Thoracic aorta (tissue), 2 donors: ENCODE measurements at places on chromosomes 4 and X.

- DNase-seq, result no peak
Measured at GRCh38 chr4:74085669-74086068, 13.3 kb downstream of the CXCL2 start.

DNA sequence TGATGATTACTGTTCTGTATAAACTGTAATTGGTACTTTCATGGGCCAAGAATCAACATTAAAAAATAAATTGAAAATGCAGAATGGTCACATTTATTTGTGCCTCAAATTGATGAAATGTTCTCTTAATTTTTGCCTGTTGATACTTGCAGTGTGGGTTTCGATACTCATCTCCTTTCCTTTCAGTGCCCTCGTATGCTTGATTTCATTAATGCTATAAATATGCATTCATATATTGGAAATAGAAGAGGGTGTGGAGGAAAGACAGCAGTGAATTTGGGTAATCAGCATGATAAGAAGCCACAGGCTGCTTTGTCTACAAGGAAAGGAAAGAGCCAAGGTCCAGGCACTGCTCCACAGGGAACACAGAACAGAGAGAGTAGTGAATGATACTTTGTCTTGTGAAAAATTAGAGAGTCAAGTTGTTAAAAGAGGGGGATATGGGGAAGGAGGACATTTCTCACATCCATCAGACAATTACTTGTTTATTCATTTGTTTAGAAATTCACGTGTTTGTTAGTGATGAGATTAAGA is 1.0 kb upstream of the DDX60 start:
- DNase-seq, result no peak

DNA sequence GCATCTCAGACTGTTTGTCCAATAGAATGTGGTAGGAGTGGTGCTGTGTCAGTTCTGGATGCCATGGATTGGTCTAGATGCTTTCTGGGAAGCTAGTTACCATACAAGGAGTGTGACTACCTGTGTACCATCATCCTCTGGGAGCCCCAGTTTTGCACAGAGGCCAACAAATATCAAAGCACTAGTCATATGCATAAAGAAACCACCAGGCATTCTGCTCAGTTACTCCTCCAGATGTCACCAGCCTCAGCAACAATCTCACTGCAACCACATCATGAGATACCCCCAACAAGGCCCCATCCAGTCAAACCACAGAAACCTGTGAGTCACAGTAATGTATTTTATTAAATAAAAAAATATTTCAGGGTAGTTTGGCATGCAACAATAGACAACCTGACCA is 435.8 kb upstream of the CPEB2 start:
- no peak for DNase-seq

DNA sequence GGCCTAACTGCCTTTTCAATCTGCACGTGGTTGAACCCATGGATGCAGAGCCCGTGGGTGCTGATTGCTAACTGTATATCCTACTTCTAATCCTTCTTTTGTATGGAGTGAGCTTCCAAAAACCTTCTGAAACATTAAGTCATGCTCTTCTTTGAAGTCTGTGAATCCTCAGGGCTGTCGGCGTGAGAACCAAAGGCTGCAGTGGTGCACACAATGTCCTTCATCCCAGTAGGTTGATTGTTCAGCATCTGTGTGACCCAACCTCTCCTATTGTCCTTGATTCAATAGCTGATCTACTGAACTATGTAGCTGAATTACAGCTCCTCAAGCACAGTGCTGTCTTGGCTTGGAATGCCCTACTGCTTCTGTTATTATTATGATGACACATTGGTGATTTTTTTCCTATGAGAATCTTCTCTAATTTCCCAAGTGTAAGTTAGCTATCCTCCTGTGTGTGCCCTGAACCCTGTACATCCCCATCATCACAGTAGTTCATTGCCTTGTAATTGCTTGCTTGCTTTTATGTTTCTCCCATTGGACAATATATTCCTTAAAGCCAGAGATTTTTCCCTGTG is 294.6 kb downstream of the TRIML1 start:
- DNase-seq, result no peak

- no peak for DNase-seq
Measured at GRCh38 chr4:39353478-39354253, 12.5 kb downstream of the RFC1 start.

- no peak for DNase-seq
Measured at GRCh38 chr4:145339075-145339725, 142.5 kb upstream of the SMAD1 start.

- no peak for DNase-seq
Measured at GRCh38 chr4:165385126-165385525, 6.3 kb downstream of the CPE start.

GRCh38 chr4:153010146-153010545 is 74.0 kb downstream of the FHDC1 start:
- no peak for DNase-seq

DNA sequence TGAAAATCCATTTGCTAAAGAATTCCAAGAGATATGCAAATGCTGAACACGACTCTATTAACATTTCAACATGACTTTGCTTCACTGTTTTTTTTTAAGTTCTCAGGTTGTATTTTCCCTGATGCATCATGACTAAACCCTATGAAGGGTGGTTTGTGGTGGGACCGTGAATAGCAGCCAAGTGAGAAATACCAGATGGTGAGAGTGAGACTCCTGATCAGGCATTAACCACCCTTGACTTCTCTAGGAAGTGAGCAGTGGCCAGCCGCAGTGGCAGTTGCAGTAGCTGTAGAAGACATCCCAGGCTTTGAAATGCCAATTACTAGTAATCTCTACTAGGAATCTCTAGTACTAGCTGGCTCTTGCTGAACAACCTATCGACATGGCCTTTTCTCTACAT is 383.4 kb downstream of the FAM133A start:
- no peak for DNase-seq

GRCh38 chr4:22483551-22483981 is 32.3 kb downstream of the ADGRA3 start:
- no peak for DNase-seq

DNA sequence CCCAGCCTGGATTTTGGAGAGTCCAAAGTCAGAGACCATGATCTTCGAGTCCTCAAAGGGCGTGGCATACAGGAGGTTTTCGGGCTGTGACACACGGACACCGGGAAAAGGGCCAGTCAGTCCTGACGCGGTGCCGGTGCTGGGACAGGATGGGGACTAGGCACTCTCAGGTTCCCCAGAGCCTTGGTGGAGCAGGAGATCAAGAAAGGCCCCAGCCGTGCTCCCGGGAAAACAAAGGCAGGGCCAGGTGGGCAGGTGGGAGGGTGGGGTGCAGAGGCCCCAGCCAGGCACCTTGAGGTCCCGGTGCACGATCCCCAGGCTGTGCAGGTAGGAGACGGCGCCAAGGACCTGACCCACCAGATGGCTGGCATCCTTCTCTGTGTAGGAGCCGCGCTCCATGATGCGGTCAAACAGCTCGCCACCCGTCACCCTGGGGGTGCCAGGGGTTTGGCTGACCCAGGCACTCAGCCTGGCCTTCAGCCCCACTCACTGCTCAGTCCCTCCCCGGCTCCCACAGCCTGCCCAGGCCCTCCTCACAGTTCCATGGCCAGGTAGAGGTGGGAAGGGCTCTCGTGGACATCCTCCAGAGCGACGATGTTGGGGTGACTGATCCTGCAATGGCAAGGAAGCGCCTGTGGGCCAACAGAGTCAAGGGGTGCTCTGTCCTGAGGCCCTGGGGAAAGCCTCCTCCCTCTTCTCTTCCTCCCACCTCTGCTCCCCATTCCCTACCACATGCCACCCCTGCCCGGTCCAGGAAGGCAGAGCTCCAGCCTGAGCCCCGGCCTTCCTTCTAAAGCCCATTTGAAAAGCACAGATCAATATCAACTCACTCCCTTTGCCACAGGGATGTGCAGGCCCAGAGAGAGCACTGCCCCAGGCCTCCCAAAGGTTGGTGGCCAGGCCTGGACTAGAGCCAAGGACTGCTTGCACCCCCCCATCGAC is 1.8 kb downstream of the PNCK start:
- DNase-seq, result no peak

DNA sequence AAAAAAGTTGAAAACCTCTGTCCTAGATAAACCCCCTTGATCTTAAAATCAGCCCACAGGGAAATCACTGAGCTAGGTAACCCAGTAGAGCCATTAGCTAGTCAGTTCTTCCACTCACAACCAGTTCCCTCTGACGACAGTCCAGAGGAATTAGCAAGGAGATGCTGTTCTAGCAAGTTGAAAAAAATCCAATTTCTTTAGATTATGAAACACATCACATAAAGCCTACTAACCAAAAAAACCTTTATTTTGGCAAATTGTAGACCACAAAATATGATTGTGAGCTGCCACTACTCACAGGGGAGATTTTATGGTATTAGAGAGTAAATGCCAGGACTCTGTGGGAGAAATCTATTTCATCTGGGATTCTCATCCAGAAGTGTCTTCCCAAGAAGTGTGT is 22.6 kb downstream of the ADAMTS3 start:
- no peak for DNase-seq

- DNase-seq, result no peak
Measured at GRCh38 chr4:40808926-40809457, 59.2 kb downstream of the NSUN7 start.

- no peak for DNase-seq
Measured at GRCh38 chr4:169438057-169438480, 167.3 kb upstream of the SH3RF1 start.

DNA sequence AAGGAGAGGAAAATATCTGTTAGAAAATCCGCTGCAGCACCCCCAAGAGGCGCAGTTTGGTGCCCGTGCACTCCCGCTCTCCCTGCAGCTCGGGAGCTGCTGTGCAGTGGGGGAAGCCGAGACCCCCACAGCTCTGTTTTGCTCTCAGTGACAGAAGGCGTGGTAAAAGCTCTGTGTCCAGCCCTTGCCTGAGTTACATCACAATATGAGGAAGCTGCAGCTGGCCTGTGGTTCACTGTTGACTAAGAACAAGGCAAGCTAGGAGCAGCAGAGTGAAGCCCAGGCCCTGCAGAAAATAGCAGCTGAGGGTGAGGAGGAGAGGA is 88.5 kb upstream of the ADRA2C start:
- no peak for DNase-seq

DNA sequence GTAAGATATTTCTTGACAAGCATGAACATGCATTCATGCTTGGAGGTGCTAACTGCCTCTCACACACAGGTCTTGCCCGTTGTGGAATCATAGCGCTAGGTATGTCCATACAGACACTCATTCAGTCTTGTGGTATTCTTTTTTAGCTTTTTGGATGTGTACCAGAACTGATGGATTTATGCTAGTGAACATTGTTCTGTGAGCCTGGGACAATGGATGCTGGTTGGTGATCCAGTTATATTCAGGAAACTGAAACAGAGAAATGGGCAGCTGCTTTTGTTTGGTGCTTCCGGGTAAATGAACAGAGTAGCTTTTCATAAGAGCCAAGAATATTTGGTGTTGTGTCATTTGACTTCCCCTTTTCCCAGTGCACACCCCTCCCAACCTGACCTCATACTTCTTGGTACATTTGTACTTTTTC is 78.9 kb upstream of the SLC4A4 start:
- DNase-seq, result no peak

GRCh38 chr4:48913346-48913745 is 6.8 kb upstream of the OCIAD2 start:
- no peak for DNase-seq

GRCh38 chrX:65695849-65696449 is 28.5 kb downstream of the MSN start:
- DNase-seq, result no peak

- DNase-seq, result no peak
Measured at GRCh38 chrX:136620780-136621179, 27.2 kb upstream of the CD40LG start.

DNA sequence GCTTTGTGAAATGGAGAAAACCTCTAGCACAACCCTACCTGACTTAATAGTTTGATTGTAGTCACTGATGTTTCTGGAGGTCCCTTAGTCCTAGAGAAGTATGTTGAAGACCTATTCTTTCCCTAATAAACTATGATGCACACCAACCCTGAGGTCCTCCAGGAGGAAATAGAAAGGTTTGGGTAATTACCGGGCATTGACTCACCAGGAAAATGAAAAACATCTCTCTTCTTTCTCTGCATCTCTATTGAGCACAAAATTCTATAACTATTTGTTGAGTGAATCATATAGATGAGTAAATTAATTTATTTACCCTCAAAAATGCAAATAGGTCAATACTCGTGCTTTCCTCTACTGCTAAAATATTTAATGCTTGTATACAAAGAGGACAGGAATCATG is 582.4 kb upstream of the FAM241A start:
- no peak for DNase-seq

DNA sequence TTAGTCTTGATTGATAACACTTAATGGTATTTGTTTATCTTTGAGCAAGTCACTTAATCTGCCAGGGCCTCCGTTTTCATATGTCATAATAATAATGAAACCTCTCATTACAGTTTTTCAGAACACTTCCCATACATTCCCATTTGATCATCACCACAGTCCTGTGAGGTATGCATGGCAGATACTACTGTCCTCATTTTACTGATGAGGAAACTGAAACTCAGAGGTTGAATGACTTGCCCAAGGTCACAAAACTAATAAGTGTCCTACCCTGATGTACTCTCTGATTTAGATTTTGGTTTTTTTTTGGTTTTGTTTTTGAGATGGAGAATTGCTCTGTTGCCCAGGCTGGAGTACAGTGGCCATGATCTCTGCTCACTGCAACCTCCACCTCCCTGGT is 25.7 kb downstream of the ZFX start:
- DNase-seq, result no peak

GRCh38 chr4:72432282-72432681 is 136.7 kb downstream of the ADAMTS3 start:
- no peak for DNase-seq

DNA sequence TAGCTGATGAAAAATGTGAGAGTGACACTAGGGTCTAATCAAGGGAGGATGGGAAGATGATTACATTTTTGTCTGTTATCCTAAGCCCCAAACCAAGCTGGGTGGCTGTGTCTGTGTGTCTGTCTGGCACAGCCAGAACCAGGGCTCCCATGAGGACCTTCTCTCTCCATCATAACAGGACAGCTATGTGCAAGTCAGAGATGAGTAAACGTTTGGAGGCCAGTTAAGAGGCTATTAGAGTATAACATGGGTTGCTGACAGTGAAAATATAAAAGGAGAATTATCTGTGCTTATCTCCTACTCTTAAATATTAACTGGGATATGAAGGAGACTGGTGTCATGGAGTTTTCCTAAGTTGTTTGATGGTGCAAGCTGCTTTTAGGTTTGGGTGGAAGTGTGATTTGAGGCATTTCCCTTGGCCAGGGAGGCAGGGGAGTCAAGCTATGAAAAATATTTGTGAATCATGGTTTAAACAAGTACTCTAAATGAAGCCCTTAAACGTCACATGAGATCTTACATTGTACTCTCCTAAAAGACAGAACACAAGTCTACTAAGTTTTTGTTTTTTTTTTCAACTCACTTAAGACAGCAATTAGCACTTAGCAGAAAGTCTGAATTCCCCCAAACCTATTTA is 156.2 kb downstream of the ENOX2 start:
- no peak for DNase-seq

- DNase-seq, result no peak
Measured at GRCh38 chr4:36758312-36759178, 477.1 kb downstream of the DTHD1 start.

DNA sequence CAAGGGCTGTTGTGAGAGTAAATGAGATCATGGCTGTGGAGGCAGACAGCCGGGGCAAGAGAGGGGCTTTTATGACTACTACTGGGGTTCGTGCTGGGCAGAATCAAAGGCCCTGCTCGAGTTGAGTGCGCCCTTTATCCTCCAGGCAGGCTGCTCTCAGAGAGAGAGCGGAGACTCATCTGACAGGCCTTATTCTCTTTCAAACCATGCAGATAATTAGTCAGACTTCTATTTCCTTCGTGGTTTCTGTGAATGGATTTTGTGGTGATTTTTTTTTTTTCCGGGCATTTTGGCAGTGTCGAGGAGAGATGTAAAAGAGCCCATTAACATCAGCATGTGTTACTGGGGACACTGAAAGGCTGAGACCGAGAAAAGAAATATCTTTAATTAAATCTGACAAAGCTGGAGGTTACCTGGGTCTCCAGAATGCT is 73.6 kb downstream of the MED28 start:
- no peak for DNase-seq
